ENCODE measurements at places on chromosomes 6 and 20.

DNA sequence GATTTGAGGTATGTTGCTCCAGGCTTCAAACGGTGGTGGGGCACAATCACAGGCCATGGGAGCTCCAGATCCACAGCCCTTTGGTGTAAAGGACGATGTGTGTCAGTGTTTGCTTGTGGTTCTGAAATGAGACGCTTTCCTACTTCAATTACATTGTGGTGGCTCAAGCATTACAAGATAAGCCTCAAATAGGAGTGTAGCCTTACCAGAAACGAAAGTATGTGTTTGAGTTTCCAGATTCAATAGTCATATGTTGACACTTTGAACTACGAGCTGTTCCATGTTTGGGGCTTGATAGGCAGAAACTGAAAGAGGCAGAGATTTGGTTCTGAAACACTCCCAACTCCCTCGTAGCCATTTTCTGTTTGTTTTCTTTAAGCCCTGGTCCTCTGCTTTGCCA, 187.1 kb downstream of the MYLK4 start:
- no peak for DNase-seq

- DNase-seq, result no peak
Measured at GRCh38 chr6:106002005-106002404, 84.1 kb upstream of the PRDM1 start.

DNA sequence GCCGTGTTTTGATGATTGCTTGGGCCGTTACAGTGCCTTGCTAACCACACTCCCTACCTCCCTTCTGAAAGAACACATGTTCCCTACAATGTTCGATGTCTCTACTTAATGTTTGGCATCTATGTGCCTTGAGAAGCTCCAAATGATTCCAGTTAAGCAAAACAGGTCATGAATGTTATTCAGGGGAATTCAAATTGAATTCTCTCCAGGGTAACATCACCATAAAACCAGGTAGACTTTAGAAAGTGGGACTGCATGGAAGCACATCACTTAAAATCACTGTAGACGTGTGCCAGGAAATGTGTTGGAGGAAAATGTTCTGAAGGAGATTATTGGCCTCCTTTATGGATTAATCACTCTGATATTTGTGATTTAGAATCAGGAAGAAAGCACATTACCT, 128.1 kb downstream of the ADAT2 start:
- no peak for DNase-seq

DNA sequence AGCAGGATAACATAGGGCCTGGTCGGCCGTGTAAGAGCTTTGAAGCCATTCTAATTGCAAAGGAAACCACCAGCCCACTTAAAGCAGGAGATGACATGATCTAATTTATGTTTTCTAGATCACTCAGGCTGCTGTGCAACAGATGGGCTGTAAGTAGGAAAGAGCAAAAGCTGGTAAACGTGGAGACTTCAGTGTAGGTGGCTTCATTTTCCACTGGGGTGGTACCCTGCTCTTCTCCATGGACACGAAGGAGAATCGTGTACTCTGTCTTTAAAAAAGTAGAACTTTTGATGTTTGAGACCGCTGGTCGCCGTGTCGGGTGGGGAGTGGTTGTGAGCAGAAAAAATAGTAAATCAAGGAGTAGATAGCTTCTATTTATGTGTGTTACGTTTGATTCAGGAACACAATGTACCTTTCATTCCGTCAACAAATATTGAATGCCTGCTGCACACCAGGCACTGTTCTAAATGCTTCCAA, 6.4 kb downstream of the CASS4 start:
- DNase-seq, result no peak

GRCh38 chr6:52507557-52508260, 69.2 kb downstream of the TRAM2 start:
- DNase-seq, result no peak

DNA sequence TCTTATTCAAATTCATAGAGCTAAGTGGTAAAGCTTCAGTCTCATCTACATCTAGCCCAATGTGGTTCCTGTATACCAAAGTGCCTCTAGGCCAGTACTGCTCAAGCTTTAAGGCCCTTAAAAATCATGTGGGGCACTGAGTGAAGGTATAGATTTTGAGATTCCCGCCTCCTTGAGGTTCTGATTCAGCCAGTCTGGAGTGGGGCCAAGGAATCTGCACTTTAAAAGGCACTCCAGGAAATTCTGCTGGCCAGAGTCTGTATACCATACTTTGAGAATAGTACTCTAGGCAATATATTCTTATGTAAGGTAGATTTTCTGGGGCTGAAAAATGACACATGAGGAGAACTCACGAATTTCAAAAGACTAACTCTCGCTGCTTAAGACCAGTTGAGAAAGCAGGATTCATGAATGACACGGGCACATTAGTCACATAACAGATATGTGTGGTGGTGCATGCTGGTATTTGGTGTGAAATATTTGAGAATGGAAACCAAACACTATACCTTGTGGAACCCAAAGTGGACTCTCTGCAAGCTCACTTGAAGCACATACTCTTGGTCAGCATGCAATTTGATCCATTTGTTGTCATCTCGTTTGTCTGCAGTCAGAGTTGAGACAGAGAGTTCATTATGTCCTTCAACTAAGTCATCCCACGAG, 47.6 kb upstream of the SIM1 start:
- no peak for DNase-seq

DNA sequence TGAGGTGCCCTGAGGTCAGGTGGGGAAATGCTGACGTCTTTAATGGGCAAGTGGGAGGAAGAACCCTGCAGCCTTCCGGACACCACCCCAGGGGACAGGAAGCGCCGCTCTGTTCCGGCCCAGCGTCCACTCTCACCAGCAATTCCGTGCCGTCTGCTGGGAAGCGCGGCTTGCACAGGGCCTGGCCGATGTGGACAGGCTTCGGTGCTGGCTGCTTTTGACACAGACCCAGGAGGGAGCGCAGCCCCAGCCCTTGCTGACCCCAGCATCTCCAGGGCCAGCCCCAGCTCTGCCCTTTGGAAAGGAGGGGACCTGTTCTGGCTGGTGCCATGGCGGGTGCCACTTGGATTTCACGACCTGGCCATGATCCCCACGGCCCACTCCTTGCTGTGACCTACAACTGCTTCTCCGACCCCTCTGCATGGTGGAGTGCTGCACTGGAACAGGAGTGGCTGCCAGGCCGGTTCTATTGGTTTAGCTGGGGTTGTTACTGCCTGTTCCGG, 123.2 kb downstream of the DLL1 start:
- DNase-seq, result no peak

GRCh38 chr6:139605350-139605749, 230.9 kb upstream of the CITED2 start:
- DNase-seq, result no peak

DNA sequence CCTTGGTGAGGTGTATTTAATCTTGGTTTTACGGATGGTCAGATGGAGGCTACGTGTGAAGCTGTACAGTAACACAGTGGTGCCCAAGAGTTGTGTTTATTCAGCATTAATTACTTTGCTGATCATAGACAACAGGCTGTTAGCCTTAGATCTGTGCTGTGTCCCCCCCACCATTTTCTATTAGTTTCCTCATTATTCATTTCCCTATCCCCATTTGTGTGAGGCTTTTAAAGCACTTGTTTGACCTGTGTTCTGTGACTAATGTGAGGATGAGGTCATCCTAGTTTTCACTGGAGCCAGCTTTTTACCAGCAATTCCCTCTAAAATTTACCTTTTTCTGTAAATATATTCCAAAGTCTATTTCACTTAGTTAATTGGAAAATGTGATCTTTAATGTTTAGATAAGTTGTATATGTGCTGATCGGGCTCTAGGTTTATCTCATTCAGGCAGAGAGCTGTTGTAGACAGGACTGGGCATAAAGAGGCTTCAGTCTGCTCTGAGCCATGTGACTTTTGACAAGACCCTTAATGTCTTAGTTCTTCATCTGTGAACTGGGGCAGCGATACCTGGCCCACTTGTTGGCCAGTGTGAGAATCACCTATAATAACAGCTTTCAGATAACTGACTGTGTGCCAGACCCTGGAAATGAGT, 8.4 kb downstream of the MAPRE1 start:
- no peak for DNase-seq

DNA sequence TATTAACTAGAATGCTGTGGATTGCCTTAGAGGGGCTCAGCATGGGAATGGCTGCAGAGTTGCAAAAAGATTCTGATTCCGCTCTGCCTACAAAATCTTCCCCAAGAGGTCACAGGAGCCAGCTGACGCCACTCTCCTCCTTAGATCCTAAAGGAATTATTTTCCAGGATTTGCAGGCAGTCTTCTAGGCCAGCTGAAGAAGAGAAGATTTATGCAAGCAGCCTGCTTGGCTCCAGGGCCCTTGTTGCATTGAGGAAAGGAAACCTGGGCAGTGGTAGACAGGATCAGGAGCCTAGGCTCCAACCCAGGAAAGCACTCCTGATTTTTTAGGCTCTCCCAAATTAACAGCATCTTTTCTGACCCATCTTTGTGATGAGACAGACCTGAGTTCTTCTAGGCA, 245.8 kb downstream of the PKHD1 start:
- DNase-seq, result no peak
